Kasumi-1 (cell line): ENCODE measurements at places on chromosomes 6 and 20.

GRCh38 chr20:62601714-62602113 is 40.6 kb upstream of the SLCO4A1 start:
- no peak for DNase-seq

DNA sequence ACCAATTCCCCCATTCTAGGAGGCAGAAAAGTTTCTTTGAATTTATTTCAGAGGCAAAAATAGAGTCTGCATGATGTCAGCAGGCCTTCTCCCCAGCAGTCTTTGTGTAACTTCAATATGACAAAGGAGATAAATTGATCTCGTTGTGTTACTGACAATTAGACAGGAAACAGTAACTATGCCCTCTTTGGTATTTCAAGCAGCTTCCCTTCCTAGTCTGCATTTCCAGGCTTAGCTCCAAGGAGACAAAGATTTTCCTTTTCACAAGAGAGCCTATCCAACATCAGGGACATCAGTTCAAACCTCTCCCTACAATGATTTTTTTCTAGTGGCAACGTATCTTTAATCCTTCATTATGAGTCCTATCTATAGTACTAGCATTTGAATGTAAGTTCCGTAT is 245.9 kb upstream of the HSF2 start:
- DNase-seq = no peak

DNA sequence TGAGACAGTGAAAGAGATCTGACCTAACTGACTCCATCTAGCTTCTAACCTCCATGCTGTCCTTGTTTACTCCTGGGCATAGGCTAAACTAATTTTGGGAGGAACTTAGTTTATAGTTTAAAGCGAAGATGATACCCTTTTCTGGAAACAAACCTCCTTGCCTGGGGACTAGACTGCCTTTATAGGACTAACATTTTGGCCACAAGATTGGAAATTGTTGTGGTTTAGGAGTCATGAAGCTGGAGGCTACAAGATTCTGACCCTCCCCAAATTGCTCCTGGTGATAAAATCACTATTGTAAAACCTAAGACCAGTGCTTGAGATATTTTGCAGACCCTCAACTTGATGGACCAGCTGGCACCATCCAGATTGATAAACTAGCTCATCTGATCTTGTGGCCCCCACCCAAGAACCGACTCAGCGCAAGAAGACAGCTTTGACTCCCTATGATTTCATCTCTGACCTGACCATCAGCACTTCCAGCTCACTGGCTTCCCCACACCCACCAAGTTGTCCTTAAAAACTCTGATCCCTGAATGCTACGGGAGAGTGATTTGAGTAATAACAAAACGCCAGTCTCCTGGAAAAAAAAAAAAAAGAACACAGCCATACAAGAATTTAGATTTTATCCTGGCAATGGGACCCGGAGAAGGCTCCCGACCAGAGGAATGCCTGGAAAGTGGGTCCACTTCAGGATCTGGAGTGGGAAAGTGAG is 63.0 kb downstream of the ABHD12 start:
- no peak for DNase-seq

DNA sequence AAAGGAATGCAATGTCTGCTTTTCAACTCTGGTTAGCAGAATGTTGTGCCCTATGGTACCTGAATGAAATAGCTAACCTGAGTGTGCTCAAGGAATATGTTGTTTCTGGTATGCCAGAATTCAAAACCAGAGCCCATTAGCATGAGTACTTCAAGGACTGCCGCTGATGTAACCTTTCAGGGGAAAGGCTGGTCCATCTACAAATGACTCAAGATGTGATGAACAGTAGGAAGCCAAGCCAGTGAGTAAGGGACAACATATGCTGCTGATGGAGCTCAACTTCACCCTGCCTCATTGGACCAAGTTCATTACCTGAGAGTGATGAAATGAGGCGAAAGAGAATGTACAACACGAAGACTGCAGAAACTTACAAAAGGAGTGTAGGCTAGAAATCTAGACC is 95.7 kb upstream of the BMP2 start:
- DNase-seq = no peak

GRCh38 chr20:57408131-57408530 is 16.9 kb downstream of the RBM38 start:
- DNase-seq = no peak

GRCh38 chr20:44750081-44750805 is 4.6 kb downstream of the KCNK15 start:
- no peak for DNase-seq

- no peak for DNase-seq
Observed at GRCh38 chr20:24098886-24099285, 110.3 kb upstream of the GGTLC1 start.

- no peak for DNase-seq
Observed at GRCh38 chr20:52483382-52483781, 291.8 kb upstream of the ZFP64 start.

DNA sequence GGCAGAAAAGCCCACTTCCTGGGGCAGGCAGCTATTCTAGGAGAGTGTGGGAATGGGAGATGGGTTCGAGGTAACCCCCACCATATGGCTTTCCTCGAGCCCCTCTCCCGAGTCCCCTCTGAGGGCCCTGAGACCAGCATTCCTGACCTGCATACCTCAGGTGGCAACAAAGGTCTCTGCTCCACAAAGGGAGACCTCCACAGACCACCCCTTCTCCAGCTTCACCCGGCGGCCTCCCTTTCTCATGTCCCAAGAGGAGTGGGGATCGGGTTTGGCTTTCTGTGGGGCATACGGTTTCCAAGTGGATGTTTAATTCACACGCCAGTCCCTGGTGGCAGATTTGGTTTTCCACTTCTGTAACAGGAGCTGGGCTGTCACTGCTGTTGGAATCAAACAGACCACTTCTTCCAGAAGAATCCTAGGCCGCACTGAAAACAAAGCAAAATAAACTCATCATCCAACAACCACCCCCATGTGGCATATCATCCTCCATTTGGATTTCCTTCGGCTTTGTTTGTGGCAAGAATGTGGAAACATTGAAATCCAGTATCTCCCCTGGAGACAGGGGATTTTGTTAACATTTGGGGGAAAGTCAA is 83.2 kb downstream of the DLL1 start:
- DNase-seq = no peak

DNA sequence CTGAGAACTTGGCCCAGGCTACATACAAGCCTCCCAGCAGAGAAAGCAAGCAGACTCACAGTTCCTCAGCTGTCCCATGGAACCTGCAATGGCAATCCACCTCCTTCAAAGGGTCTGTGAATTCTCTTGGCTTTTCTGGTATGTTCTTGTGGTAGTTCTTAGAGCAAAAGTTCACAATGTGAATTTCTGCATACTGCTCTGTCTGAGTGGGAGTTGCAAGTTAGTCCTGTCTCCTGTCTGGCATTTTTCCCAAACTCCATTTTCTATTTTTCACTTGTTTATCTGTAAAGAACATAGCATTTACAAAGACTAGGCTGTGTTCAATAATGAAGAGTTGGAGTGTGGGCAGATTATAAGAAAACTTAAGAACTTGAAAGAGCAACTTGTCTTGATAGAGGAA is 269.9 kb downstream of the BCKDHB start:
- no peak for DNase-seq

DNA sequence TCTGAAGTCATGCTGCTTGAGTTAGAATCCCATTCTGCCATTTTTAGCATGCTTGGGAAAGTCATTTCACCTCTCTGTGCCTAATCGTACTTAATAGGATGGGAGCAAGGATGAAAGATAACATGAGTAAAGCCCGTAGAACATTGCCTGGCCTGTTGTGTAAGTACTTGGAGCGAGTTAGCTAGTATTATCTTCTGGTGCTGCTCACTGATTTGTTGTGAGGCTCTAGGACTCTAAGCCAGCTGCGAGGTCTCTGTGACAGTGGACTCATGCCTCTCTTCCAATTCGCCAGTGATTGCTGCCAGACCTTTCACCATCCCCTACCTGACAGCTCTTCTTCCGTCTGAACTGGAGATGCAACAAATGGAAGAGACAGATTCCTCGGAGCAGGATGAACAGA is 17.8 kb downstream of the TAF8 start:
- DNase-seq = no peak

GRCh38 chr20:61901392-61902220 is 164.1 kb downstream of the TAF4 start:
- no peak for DNase-seq

DNA sequence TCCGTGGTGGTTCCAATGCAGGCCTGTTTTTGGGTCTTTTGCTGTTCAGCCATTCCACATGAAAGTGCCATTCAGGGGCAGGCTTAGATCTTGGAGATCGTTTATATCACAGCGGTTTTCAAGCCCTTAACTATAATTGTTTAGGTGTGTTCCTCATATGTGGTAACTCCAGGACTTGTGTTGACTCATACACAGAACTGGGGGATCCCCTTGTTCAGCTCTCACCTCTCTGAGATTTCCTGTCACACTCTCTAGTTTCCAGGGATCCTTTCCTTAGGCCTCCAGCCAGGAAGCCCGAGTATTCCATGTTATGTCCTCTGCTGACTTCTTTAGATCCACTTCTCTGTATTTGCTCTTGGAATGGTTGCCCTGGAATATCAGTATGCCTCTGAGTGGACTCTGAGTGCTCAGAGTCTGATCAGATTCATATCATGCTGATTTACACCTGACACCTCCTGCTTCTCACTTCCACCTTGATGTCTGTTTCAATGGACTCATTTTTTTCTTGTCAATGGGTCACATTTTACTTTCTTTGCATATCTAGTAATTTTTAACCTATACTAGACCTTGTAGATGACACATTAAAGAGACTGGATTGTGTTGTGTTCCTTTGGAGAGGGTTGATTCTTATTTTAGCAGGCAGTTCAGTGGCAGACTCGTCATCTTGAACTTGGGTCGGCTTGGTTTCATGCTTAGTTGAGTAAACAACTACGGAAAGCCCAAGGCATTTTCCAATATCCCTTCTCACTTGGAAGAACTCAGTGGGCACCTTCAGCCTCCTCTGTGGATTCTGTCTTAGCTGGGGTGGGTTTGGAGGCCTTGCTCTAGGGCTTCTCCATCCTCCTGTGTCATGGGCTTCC is 13.1 kb downstream of the NTSR1 start:
- DNase-seq = no peak

DNA sequence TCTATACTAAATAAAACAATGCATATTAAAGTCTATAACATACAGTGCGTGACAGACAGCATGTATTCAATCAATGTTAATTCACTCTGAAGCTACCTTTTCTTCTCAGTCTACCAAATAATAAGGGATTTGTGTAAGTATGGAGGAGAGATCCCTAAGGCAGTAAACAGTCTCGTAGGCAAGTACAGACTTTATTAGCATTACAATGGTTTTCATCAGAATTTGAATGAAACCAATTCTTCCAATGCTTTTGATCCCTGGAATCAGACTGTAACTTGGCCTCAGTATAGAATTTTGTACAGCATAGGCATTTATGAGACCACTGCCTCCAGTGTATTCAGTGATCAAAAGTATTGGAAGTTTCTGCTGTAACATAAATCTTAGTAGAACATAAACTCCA is 19.5 kb downstream of the LYRM4 start:
- DNase-seq = no peak

DNA sequence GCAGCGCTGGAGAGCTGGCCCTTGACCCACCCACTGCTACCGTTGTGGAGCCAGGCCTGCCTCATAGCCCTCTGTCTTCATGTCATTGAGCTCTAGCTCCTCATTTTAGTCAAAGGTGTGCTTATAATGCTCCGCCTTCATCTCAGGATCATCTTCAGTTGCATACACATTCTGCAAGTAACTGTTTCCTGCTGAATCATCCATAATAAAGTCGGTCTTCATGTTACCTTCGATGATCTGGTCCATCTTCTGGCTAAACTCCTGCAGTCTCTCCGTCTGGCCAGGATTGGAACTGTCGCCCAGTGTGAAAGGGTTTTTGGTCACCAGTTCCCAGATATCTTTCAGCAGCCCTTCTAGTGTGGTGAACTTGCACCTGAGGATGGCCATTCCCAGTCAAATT is 62.6 kb upstream of the ARMC2 start:
- DNase-seq = no peak

DNA sequence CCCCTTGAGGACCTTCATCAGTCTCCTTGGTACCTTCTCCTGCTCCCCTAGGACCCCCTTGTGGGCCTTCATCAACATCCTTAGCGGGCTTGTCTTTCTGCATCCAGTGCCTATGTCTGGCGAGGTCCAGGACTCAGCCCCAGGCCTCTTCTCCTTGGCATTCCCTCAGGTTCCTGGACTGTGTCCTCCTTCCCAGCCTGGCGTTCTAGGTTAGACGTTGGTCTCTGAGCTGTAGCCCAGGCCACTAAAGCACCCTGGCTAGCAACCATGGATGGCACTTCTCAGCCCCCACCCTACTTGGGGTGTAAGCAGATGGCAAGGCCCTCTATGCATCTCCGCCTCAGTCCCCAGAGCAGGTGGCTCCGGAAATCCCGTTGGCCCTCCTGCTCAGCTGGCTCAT is 51.5 kb upstream of the NNAT start:
- no peak for DNase-seq

GRCh38 chr20:36975099-36975818 is 23.8 kb upstream of the SAMHD1 start:
- DNase-seq = peak; percentile 46

- DNase-seq = no peak
Observed at GRCh38 chr20:48957533-48957932, 36.0 kb downstream of the ARFGEF2 start.

- peak; percentile 51 for DNase-seq
Observed at GRCh38 chr6:22024973-22025467, 271.8 kb downstream of the PRL start.

GRCh38 chr6:93575495-93576267 is 156.3 kb upstream of the EPHA7 start:
- no peak for DNase-seq

DNA sequence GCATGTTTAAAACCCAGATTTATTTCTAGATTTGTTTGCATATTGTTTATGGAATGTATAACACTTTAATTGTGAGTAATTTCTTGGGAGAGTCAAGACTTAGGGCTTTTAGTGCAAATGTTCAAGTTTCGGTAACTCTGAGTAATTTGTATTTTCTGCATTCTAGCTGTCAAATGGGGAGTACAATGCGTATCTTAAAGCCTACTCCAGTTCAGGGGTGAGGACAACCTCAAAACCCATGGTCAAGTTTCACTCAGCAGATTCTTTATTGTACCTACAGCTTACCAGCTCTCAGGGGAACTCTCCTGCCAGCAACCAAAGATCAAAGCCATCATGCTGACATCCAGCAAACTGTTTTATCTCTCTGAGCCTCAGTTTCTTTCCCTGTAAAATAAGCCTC is 458.6 kb upstream of the JARID2 start:
- no peak for DNase-seq

- no peak for DNase-seq
Observed at GRCh38 chr6:168403370-168404005, 37.5 kb upstream of the SMOC2 start.

- DNase-seq = no peak
Observed at GRCh38 chr6:101439790-101440189, 46.3 kb downstream of the GRIK2 start.

DNA sequence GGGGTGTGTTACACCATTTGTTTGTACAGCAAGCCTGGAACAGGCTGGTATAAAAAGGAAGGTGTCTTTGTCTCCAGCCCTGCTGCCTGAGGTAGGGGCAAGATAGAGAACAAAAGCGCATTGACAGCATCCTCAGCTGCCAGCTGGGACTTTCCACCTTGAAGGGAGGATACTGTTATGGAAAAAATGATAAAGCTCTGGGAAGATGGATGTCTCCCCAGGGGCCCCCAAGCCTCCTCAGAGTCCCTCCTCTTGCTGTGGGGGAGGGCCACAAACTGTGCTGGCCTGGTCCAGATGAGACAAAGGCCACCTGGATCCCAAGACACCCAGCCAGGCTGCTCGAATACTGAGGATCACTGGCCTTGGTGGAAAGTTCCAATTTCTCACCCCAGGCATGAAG is 13.0 kb downstream of the REM1 start:
- DNase-seq = no peak
